ENCODE measurements at places on chromosomes 6 and 20.

GRCh38 chr6:111159633-111160032, 72.3 kb downstream of the SLC16A10 start:
- no peak for DNase-seq

GRCh38 chr6:69871107-69871506, 4.8 kb downstream of the COL19A1 start:
- DNase-seq, result no peak

- no peak for DNase-seq
These were observed 77.6 kb upstream of the NEDD9 start for GRCh38 chr6:11309947-11310665.

- DNase-seq, result no peak
These were observed 656.9 kb downstream of the PTPRT start for GRCh38 chr20:42532831-42533230.

DNA sequence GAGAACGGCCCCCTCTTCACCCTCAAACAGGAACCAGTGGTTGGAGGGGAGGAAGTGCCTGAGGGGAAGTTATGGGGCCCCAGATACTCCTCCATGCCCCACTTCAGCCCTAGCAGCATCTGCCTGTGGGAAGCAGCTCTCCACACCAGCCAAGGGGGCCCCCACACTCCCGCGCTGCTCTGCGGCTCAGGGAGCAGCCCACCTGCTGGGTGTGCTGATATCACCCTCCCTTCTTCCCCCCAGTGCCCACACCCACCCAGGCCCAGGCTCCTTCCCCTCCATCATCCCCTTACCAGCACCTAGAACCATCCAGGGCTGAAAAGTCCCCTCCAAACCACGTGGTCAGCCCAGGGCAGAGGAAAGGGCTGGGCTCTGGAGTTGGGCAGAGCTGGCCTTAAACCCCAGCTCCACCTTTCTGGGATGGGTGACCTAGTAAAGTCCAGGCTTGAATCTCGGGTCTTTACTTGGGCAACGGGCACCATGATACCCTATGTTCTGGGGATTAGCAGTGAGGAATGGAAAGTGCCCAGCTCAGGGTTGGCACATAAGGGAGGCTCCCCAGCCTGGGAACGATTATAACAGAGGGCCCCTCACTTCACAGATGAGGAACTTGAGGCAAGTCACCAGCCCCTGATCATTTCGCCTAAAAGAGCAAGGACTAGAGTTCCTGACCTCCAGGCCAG, 663 bp downstream of the LST1 start:
- DNase-seq, result no peak
